Pons (tissue), 1 donor: ENCODE measurements at places on chromosomes 2 and 18.

DNA sequence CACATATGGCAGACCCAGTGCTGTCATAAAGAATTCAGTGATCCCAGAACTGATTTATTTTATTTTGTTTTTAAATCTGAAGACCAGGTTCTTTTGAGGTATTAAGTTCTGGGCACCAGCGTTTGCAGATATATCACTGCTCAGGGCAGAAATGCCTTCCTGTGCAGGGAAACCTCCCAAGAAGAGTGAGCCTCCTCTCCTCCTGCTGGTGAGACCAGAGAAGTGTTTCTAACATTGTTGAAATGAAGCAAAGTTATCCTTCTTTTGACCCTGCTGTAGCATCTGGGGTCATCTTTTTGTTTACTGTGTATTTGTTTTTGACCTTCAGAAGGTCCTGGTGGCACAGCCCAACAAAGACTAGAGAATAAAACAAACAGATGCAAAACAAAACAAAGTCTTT lies 94.0 kb downstream of the AQP4 start:
- DNase-seq: no peak

DNA sequence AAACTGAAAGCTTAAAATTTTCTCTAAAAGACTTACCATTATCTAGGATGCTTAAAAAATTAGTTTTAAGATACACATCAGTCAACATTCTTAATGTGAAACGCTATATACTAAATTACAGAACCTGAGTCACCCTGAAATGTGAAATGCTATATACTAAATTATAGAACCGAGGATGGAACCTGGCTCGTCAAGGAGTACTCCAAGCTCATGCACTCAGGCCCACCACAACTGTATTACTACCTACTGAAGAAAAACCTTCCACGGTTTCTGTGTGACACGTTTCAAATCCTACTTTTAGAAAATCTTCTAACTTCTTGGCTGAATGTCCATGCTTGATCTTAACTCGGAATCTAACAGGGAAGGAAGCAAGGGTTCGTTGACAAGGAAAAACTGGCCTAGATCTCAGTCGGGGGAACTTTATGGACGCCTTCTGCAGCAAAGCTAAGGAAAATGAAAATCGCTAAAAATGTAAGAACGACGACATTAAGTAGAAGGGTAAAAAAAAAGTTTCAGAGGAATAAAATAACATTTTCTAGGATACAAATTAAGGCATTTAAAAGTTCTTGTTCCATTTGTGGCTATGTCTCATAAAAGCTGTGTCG lies 1.4 kb downstream of the PRKD3 start:
- DNase-seq: peak; percentile 39

DNA sequence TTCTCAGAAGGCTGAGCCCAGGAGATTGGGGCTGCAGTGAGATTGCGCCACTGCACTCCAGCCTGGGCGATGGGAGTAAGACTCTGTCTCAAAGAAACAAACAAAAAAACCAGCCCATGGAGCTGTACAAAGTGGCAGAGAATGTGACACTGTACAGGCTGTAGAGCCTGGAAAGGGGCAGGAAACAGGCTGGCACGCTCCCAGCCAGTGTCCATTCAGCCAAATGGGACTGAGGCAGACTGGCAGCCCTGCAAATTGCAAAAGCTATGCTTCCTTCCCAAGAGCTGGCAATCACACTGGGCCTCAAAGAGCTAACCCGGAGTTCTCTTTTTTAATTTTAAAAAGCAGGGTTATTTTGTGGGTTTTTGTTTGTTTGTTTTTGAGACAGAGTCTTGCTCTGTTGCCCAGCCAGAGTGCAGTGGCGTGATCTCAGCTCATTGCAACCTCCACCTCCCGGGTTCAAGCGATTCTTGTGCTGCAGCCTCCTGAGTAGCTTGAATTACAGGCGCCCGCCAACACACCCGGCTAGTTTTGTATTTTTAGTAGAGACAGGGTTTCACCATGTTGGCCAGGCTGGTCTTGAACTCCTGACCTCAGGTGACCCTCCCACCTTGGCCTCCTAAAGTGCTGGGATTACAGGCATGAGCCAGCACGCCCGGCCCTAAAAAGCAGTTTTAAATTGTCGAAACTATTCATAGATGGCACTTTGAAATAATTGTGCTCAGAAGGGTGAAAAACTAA lies 42.8 kb downstream of the SCRN3 start:
- peak; percentile 96 for DNase-seq

DNA sequence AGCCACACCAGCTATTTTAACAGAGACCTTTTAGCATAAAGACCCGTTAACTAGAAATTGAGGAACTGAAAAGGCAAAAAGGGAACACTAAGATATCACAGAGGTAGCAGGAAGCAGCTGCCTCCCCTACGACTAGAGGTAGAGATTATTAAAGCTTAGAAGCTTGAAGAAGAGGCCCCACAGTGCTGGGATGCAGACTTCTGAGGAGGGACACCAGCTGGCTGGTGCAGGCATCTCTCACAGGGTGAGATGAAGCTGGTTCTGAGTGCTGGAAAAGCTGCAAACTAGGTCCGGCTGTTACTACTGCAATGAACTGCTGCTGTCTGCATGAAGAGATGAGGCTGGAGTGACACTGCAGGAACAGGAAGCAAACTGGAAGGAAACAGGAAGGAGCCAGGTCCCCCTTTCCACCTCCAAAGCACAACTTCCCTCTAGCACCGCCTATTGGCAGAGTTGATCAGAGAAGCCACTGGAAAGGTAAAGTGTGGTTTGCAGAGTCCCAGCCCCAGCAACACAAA lies 61.2 kb upstream of the MRPS9 start:
- peak; percentile 31 for DNase-seq

GRCh38 chr2:53150146-53150545 lies 617.5 kb upstream of the CHAC2 start:
- DNase-seq: no peak

DNA sequence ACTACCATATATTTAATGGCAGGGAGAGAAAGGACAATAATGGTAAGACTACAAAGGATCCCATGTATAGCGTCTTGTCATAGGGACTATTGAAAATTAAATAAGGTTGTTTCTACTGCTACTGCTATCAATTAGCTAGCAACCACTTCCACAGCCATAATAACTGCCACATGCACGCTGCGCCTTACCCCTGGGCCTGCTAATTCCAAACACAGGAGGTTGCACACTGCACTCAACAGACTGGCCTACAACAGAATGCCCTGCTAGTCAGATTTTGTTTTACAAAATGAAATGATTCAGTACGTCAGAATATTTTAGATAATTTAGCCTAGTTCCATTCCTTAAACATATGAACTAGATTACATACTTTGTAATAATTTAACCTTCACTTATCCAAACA lies 121.0 kb upstream of the SMAD7 start:
- DNase-seq: no peak

GRCh38 chr2:235171550-235172031 lies 219.8 kb downstream of the SH3BP4 start:
- no peak for DNase-seq
